Stimulated activated CD4-positive, alpha-beta T cell treated with anti-CD3 and anti-CD28 coated beads, TNF-alpha, amount 100 ng/mL, for 1 hour (primary cell): ENCODE measurements at places on chromosomes 6 and 20.

DNA sequence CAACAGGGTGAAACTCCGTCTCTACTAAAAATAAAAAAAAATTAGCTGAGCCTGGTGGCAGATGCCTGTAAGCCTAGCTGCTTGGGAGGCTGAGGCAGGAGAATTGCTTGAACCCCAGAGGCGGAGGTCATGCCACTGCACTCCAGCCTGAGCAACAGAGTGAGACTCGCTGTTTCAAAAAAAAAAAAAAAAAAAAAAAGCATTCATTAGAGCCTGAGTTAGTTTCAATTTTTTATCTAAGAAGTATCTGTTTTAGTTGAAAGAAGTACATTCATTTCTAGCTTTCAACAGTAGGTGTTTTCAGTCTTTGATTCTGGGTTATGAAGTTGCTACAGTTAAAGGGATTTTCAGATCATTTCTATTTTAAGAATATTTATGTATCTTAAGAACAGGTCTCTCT lies 42.2 kb downstream of the ZNF292 start:
- DNase-seq, result no peak

DNA sequence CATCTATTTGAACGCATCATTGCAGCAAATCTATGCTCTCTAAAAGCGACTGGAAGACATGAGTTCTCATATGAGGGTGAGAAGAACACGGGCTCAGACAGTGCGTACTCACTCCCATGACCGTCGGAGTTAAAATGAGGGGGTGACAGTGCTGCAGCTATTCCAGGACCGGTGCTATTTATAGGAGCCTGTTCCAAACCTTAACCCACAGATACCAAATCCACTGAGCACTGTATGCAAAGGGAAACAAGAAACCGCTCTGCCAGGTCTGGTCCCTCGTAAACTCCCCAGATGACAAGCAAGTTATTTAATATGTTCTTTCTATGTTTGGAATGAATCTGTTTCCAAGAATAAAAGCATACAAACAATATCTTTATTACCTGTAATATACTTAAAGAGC lies 22.9 kb downstream of the PPP1R3G start:
- no peak for DNase-seq

DNA sequence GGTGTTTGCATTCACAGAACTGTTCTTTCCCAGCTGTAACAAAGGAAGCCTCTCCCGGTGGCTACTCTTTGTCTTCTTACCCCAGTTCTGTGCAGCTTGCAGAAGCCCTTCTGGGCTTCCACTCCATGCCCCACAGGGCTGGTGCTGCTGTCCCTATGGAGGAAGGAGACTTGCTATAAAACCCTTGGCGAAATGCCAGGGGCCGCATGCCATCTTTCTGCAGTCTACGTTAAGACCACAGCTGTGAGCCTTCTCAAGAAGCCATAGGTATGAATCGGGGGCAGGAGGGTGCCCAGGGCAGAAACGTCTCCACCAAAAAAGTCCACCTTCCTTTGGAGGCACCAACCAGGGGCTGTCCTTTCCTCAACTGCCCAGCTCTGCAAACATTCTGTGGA lies 60.7 kb downstream of the PRND start:
- DNase-seq, result no peak

DNA sequence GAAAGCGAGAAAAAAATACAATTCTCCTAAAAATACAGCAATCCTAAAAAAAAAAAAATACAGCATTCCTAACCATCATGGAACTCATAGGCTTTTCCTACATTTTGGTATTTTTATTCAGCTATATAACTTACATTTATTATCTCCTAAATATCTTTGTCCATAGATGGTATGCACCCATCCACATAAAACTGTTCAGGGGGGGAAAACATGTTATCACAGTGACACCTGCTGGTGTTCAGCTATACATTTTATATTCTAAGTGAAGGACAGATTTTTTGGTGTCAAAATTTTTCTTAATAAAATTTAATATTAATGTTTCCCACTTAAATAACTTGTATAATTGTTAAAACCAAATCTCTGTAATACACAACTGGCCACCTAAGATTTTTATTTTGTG lies 58.0 kb downstream of the BLOC1S5 start:
- DNase-seq, result no peak

DNA sequence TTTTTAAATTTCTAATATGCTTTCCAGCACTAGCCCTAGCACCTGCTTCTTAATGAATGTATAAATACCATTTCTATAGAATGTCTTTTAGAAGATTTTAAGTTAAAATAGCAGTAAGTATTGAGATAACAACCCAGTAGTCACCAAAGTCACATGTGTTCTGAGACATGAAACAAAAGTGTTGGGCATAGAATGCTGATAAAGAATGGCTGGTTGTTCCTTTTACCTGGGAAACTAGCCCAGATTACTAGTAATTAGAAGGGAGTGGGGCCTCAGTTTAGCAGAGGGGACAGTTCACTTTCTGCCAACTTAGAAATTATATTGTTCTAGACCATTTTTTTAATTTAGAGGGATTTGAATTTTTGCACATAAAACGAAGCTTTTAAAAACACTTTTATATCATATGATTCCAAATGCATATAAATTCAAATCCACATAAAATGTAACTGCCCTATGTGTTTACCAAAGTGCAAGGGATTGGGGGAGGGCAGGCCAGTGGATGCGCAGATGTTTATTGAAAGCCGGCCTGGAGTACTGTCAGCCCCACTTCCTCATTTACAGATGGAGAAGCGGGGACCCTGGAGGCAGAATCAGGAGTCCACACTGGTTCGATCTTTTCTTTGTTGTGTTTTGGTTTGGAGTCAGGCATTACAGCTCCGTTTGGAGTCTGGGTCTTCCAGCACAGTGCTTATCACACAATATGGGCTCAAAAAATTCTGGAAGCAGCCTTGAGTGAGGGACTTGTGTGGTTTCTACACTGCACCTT lies 139.8 kb downstream of the ZDHHC14 start:
- no peak for DNase-seq

- DNase-seq, result no peak
These were observed 31.4 kb upstream of the CEP162 start for GRCh38 chr6:84258866-84259265.

- DNase-seq, result no peak
These were observed 412.3 kb upstream of the ID4 start for GRCh38 chr6:19424853-19425252.

DNA sequence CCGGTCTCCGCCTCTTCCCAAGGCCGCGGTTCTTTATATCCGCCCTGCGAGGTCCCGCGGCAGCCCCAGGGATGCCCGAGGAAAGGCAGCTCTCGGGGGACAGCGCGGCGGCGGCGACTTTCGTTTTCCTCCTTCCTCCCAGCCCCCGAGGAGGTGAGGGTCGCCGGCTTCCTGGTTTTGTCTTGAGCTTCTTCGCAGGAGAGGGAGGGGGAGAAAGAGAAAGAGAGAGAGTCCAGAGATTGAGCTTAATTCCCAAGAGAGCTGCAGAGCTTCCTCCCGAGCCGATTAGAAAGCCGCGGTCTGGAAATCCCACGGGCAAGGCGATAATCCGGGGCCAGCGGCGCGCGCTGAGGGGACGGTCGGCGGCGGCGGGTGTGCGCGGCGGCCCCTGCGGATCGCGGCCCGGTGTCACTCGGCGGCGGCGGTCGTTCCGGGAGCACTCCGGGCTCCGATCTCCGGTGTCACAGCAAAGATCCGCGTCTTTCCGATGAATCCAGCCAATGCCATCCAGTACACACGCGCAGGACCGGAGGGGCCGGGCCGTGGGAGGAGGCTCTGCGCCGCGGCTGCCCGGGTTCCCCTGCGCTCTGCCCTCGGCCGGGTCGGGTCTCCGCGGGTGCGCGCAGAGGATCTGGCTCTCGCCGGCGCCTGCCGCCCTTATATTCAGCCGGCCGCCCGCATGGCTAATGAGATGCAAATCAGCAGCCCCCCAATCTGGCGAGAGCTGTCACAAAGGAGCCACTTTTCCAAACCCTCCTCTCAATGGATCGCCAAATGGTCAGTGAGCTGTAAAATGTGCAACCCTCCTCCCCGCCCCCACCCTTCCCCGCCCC lies at the start of gene DLL1:
Gene DLL1 (minus strand): TSS at position 783 of the 833 bp plus-strand sequence. CDS start 939 bp downstream, outside the sequence.
- DNase-seq, result no peak

DNA sequence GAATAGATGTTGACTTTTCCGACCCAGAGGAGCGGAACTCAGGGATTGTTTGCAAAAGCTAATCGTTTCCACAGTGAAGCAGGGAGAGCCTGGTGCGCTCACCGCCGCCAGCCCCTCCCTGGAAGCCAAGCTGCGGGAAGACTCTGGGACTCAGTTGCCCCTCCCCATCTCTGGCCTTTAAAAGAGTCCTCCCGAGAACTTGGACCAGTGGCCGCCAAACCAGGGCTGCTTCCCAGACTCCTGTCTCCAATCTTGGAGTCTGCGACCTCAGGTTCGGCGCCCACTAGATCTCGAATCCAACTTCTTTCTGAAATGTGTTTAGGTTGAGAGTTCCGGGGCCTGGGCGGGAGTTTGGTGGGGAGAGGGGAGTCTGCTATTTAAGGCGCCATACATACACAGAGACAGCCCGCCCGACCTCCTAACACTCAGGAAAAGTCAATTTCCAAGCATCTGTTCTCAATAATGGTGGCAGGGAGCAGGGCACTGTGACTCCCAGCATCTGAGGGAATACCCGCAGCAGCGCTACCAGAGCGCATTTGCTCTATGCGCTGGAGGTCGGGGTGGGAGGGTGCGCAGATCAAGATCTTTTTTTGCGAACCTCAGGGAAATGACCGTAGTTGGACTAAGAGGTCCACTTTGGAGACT lies 800 bp upstream of the GRIK2 start:
- no peak for DNase-seq

- DNase-seq, result peak; percentile 43
These were observed 756 bp upstream of the RBCK1 start for GRCh38 chr20:407133-407952.

- DNase-seq, result no peak
These were observed 324 bp upstream of the LAMP5 start for GRCh38 chr20:9514072-9514460.

GRCh38 chr6:53103993-53104675 lies 38.9 kb downstream of the FBXO9 start:
- DNase-seq, result no peak

GRCh38 chr6:117906958-117907600 lies at the start of gene SLC35F1:
Gene SLC35F1 (plus strand): TSS chr6:117907264.
- DNase-seq, result peak; percentile 12

DNA sequence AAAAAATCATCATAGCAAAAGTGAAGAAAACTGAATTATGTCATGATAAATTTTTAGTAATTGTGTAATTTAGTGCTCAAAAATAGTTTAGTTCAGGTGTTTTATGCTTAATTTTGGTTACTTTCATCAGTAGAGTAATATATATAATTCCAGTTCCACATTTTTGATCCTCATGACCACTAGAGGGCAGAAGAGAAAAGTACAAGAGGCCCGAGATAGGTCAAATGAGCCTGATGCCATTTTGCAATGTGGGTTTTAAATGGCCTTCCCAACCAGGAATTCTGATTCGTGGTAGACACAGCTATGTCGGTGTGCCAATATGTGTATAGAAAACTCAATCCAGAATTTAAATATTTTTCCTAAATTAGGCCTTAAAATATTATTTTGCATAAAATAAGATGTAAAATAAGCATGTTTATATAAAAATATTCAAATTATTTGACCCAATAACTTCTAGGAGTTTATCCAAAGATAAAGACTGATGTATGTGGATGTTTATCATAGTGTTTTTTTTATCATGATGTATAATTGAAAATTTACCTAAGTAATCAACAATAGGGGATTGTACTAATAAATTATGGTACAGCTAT lies 159.7 kb upstream of the RPS6KA2 start:
- no peak for DNase-seq

DNA sequence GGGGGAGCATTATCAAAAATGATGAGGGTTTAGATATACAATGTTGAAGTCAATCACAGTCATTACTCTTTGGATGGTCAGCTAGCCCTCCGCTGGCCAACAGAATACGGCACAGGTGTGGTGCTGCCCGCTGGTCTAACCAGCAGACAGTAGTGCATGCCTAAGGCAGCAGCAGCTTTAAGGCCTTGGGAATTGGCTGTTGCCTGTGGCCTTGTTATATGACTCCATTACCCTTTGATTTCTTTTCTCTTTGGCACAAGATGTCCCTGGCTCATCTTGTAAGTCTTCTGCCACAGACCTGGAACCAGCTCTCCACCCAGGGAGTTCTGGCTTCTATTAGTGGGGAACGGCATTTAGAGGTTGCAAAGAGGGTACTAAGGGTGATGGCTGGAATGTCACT lies 110.2 kb downstream of the WDR27 start:
- no peak for DNase-seq

DNA sequence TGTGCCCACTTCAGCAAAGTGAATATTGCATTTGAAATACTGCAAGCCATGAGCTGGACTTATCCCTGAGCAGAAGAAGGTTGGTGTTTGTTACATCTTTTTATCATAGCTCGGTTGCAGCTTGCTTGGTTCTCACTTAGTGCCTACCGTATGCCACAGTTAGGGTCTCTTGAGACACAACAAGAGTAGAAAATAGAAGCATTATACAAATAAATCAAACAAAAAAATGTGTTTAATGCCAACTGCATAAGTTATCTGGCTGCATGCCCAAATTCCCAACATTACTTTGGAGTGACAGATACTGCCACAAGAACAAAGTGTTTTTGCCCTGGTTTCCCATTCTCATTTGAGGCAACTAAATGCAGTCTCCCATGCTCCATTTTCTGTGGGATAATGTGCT lies 53.9 kb upstream of the LAMP5 start:
- no peak for DNase-seq

- DNase-seq, result no peak
These were observed 8.0 kb downstream of the FAM217B start for GRCh38 chr20:59948212-59948611.

DNA sequence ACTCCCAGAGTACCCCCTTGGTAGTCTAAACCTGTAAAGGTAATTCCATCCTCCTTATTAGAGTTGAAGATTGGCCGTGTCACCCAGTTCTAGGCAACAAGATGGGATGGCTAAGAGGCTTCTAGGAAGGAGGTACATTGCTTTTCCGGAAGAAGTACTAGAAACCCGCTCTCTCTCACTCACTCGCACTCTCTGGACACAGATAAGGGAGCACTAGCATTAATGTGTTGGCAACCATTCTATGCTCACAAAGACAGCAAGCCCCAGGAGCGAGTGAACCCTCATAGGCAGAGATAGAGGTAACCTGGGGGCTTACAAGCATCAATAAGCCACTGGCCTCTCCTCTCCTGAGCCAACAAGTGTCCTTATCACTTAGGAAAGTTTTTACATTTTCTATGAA lies 503.2 kb upstream of the JARID2 start:
- no peak for DNase-seq

- no peak for DNase-seq
These were observed 163.8 kb downstream of the MMUT start for GRCh38 chr6:49299279-49299678.

- DNase-seq, result no peak
These were observed 12.4 kb upstream of the F13A1 start for GRCh38 chr6:6332811-6333244.

DNA sequence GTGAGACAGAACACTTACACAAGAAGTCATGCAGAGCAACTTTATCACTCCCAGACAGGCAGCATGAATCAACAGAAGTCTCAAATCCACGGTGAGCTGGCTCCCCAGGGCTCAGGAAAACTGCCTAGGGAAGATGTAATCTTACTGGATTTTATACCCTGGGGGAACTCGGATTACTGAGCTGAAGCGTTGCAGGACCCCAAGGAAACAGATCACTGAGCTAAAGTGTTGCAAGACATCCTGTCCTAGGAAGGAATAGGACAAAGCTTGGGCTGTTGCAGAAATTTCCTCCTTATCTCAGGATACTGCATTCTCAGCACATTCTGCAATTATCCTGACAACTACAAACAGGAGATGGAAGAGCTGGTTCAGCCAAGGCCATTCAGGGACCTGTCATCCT lies 224.8 kb downstream of the TFAP2A start:
- DNase-seq, result no peak
